Ureter (tissue), 1 donor: ENCODE measurements at places on chromosomes 3 and 15. TPM values are rescaled to one million over a fixed set of nuclear protein-coding genes. Genes with fewer than 3 reads are reported as not detected.

DNA sequence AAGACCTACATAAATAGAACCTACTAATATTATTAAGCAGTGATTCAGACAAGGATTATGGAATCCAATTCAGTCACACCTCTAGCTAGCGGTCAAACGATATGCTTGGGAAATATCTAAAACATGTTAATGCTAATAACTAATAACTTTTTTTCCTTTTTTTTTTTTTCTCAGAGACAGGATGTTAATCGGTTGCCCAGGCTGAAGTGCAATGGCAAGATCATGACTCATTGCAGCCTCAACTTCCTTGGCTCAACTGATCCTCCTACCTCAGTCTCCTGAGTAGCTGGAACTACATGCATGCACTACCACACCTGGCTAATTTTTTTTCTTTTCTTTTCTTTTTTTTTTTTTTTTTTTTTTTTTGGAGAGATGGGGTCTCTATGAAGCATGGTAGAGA is 124.1 kb downstream of the NR2E3 start:
- no peak for DNase-seq

- DNase-seq = no peak
Measured at GRCh38 chr3:137694836-137695235, 69.3 kb upstream of the SOX14 start.

DNA sequence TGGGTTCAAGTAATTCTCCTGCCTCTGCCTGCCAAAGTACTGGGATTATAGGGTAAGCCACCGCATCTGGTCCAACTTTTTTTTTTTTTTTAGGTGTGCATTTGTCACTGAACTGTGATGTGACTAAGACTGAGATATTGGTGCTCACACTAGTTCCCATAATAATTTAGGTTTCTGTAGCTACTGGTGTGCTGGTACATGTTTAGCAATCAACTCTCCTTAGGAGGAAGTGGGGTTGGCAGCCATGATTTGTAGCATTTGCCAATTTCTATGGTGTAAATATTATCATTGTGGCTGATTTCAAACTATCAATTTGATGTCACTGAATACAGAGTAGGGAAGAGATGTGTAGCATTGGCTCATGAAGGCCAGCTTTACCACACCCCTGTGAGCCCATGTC is 372.7 kb downstream of the EDEM1 start:
- DNase-seq = no peak

DNA sequence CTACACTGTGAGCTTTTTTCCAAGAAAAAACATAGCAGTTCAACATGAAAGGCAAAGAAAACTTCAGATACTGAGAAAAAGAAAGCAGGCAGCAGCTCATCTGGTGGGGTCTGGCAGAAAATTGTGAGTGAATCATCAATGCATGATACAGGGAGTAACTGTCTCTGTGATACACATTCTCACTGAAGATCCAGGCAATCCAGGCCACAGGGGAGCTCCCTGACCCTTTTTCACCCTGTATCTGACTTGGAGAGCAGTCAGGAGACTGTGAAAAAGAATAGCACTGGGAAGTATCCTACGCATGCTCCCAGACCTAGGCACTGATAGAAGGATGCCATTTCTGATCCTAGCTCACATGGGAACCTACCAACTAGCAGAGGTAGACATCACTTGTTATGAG is 269.8 kb downstream of the MBNL1 start:
- no peak for DNase-seq

Gene PPP4R2
- total RNA-seq = 69.4 TPM

GRCh38 chr15:58243070-58243469 is 104.9 kb downstream of the AQP9 start:
- no peak for DNase-seq

GRCh38 chr3:141487521-141488252 is 860 bp downstream of the RASA2 start:
- DNase-seq = peak; percentile 84

DNA sequence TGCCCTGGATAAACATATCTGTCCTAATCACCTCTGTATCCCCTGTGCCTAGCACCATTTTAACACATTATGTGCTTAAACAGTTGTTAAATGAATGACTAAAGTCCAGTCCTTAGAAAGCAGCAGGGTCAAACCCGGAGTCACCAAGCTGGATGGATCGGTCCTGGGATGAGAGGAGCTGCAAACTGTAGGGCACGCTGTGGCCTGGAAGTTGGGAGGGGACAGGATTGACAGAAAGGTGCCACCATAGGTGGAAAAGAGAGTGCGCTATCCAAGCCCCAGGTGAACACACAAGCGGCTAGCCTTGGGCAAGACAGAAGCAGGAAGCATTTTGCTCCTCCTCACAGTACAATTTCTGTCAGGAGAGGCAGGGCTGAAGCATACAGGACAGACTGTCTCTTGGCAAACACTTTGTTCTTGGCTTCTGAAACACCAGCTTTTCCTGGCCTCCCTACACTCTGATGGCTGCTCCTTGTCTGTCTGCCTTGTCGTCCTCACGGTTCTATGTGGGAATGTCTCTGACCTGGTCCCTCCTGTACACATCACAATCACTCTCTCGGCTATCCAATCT is 48.4 kb upstream of the KY start:
- no peak for DNase-seq

GRCh38 chr3:135944831-135945230 is 20.7 kb upstream of the PPP2R3A start:
- DNase-seq = no peak

Gene CLDN18
- total RNA-seq = not detected

Gene MYEF2
- total RNA-seq = 20.1 TPM

- DNase-seq = no peak
Measured at GRCh38 chr15:74612677-74613076, 3.0 kb upstream of the CLK3 start.

- no peak for DNase-seq
Measured at GRCh38 chr3:89173546-89173945, 66.1 kb downstream of the EPHA3 start.

GRCh38 chr3:18098960-18099587 is 326.1 kb downstream of the SATB1 start:
- DNase-seq = no peak

GRCh38 chr15:71364117-71364584 is 248.9 kb downstream of the THSD4 start:
- DNase-seq = no peak

DNA sequence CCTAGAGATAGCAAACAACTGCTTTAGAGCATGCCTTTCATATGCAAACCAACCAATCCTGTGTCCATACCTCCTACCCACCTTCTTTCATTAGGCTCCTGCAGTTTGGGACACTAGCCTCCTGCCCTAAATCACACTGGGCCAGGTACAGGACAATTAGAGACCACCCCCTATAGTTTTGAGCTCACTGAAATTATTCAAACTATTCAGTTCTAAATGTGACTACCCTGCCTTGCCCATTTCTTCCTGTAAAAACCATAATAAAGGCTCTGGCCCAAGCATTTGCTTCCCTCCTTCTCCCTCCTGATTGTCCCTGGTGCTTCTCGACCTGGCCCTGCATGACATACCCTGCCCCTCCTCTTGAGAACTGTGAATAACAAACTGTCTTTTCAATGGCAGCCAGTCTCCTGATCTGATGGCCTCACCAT is 31.4 kb upstream of the LRIG1 start:
- no peak for DNase-seq

DNA sequence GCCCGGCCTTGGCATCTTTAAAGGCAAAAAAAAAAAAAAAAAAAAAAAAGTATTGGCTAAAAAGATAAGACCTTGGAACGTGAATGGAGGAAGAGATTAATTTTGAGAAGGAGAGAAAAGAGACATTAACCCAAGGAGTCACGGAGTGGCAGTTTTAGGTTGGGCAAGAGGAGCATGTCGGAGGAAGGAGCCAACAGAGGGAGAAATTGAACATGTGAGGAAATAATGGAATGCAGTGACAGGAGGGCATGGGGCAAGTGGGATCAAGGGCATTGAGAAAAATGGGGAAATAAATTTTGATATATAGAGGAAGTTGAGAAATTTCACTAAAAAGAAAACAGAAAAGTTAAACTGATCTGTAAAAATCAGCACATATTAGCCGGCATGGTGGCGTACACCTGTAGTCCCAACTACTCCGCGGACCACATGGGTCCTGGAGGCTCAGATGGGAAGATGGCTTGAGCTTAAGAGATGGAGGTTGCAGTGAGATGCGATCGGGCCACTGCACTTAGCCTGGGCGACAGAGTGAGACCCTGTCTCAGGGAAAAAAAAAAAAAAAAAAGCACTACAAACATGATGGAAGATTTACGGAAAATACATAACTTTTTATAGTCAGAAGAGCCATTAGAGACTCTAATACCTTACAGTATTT is 1.2 kb downstream of the HAUS2 start:
- DNase-seq = no peak

DNA sequence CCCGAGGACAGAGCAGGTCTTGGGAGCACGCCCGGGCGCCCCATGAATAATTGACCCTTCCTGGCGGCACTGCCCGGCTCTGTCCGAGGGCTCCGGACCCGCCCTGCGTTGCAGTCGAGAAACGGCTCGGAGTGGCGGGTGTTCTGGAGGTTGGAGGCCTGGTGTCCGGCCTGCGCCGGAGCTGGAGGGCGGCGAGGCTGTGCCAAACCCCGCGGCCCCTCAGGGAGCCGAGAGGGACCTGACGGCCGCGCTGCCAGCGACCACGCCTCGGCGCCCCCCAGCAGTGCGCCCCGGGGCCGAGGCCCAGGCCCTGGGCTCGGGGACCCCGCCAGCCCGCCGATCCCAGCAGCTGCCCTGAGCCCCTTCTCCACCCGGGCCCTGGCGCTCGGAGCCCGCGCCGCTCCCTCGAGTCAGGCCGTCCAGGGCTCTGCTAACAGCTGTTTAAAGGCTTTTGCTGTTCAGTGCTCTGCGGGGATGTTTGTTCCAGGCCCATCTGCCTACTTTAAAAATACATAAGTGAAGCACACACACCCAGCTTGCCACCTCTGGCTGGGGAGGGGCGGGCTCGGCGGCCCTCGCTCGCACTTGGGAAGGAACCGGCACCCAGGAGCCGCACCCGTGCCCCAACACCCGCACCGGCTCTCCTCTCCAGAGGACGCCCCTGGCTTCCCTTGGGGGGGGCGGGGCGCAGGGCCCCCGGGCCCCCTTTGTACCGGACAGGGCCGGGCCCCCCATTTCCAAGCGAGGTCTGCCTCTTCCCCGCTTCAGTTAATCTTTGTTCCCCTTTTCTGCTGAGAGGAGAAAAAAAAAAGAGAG is 730 bp upstream of the ZNF710 start:
- DNase-seq = peak; percentile 57

Gene EXD1
- total RNA-seq = not detected

Gene ACKR2
- 17.2 TPM for total RNA-seq

Gene STAC
- total RNA-seq = 20.4 TPM

GRCh38 chr15:74794248-74794969 is 12.5 kb downstream of the CSK start:
- no peak for DNase-seq
